ENCODE measurements at places on chromosomes 6 and 20.

GRCh38 chr6:169250660-169251059 lies 3.0 kb downstream of the THBS2 start:
- DNase-seq = no peak

GRCh38 chr6:100881707-100882040 lies 545 bp upstream of the ASCC3 start:
- DNase-seq = no peak

GRCh38 chr20:16107172-16107870 lies 465.9 kb downstream of the KIF16B start:
- DNase-seq = no peak

- peak; percentile 44 for DNase-seq
These were observed 278.5 kb upstream of the MAN1A1 start for GRCh38 chr6:119627908-119628669.

DNA sequence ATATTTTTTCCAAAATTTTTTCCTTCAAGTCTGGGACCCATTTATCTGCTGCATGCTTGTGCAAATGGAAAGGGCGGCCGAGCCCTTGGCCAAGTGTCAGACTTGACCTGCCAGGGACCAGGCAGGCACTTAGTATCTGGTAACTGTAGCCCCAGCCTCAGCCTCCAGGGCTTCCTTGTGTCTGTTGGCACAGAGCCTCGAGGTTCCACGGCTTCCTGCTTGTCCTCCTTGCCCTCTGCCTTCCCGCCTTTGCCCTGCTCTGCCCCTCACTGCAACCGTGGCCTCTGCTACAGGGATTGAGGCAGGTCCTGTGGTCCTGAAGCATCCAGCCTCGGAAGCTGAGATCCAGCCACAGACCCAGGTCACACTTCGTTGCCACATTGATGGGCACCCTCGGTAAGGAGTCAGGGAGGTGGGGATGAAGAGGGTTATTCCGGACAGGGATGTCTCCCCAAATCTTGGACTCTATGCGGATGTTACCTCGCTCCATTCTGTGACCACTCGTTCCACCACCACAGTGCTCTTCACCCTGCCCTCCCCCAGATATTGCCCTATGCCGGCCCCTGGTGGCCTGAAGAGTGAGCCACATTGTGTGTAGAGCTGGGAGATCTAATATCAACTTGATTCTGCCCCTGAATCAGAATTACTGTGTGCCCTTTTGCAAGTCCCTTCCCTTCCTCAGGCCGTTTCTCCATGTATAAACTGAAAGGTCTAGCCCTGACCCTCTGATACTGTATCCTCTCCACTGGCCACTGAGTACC lies 41.5 kb upstream of the SRF start:
- DNase-seq = no peak

GRCh38 chr6:170438861-170439260 lies 114.2 kb downstream of the PSMB1 start:
- no peak for DNase-seq

DNA sequence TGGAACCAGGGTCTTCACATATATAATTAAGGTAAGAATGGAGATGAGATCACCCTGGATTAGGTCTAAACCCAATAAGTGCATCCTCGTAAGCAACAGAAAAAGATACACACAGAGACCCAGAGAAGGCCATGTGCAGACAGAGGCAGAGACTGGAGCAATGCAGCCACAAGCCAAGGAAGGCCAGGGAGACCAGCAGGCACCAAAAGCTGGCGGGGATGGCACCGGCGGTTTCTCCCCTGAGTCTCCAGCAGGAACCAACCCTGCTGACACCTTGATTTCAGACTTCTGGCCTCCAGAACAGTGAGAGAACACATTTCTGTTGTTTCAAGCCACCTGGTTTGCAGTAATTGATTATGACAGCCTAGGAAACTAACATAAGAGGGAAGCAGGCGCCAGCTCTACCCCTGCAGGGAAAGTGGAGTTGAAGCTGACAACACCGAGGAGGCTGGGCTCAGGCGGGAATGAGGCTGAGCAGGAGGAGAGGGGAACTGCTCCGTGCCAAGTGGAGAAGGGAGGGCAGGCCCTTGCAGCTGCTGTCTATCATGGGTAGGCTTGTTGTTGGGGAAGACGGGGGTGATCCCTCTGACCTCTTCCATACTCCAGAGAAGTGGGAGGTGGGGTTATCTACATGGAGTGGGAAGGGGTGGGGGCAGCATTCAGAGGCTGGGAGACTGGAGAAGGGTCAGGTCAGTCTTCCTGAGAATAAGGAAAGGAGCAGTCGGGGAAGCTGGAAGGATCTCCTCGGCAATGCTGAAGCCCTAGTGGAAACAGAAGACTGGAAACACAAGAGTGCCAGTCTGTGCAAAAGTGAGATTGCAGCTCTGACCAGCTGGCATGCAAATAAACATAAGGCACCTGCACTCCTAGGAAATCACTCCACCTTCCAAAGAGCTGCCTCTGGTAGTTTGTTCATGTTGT lies 72.7 kb downstream of the NFATC2 start:
- DNase-seq = no peak

DNA sequence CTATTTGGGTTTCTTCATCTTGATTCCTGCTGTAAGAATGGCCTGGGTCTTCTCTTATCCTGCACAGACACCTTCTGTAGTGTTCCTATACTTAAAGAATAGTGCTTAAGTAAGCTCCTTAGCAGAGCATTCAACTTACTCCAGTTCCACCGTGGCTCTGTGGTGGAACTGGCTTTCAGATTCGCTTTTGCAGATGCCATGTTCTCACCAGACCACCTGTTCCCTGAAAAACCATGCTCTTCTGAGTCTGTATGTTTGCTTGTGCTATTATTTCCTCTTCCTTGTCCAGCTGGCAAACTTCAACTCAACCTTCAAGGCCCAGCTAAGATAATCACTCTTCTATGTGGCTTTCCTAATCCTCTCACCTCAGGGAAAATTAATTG lies 4.9 kb downstream of the ELMO2 start:
- DNase-seq = no peak

DNA sequence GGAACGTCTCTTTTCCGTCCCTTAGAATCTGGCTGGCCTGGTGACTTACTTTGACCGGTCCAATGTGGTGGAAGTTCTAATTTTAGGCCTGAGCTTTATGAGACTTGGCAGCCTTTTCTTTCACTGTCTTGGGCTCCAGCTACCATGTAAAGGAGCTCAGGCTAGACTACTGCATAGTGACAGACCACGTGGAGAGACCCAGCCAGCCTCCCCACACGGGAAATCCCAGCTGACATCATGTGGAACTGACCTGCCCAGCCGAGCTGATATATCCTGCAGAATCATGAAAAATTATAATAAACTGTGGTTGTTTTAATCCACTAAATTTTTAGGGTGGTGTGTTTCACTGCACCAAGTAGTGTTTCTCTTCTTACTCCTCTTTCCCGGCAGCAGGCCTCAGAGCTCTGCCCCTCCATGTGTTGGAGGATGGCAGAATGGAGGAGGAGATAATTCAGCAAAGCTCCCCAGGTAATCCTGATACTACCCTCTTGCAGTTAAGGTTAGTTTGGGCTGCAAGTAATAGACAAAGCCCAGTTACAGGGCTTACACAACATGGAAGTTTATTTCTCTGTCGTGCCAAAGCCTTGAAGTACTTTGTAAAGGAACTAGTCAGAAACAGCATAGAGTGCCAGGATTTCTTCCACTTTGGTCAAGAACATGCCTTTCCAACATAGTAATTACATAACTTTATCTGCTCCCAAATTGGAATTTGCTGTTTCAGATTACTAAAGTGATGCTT lies 87.5 kb downstream of the SH3BGRL2 start:
- no peak for DNase-seq

GRCh38 chr20:9108260-9108659 lies 39.4 kb downstream of the PLCB4 start:
- no peak for DNase-seq

GRCh38 chr6:25537349-25538018 lies 114.5 kb upstream of the SCGN start:
- no peak for DNase-seq

DNA sequence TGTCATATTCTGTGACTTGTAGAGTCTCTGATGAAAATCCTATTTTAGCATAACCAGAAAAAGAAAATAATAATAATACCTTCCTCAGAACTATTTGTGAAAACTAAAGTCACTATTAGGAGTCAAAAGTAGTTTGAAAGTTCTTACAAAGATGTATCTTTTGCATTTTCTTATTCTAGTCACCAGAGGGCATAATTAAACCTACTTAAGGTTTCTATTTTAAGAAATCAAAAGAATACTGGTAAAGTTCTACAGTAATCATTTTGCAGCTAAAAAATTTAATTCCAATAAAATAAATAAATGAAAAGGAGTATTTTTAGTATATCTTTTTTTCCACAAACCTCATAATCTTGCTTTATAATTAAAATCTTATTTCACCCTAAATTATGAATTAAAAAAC lies 28.0 kb upstream of the MCM9 start:
- no peak for DNase-seq

DNA sequence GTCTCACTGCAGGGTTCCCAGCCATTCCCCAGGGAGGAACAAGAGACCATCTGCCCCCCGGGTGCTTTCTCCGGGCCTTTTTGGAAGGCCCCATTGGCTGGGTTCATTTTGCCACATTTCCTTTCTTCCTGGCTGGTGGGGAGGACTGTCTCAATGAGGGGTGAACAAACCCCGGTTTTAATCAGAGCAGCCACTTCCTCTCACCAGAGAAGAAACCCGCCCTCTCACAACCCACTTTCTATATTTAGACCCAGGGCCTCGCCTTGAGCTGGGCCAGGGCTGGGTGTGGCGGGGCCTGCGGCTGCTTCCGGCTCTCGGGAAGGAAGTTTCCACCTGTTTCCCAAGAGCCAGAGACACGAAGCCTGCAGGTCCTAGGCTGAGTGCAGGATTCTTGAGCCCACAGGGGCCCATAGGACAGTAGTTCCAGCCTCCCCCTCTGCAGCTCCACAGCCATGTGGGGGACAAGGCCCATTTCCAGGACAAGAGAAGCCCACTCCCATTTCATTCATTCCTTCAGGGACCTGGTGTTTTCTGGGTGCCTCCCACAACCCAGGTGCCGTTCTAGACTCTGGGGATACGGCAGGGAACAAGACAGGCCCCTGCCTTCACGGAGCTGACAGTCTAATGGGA lies 41.8 kb downstream of the RBM38 start:
- peak; percentile 56 for DNase-seq

GRCh38 chr6:35358086-35358485 lies 15.7 kb downstream of the PPARD start:
- DNase-seq = no peak

GRCh38 chr20:44979090-44979621 lies 12.8 kb downstream of the STK4 start:
- peak; percentile 25 for DNase-seq

- no peak for DNase-seq
These were observed 41.0 kb upstream of the SMIM8 start for GRCh38 chr6:87281426-87281825.

GRCh38 chr6:77264970-77265369 lies 198.3 kb downstream of the HTR1B start:
- DNase-seq = no peak

DNA sequence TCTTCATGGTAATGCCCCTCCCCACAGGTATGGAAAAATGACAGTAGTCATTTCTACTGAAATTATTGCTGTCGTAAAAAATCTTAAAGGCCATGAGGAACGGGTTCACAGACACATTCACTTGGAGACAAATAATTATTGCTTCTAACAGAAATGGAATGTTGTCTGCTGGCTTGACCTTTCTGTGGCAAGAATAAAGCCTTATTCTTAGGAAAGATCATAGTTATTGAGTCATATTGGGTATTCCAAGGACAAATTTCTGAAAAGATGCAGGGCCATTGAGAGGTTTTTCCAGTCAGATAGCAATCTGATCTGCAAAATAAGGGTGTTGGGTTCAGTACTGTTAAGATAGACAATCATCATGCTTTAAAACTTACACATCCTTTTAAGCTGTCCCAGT lies 29.2 kb downstream of the AKAP7 start:
- no peak for DNase-seq

- no peak for DNase-seq
These were observed 40.2 kb downstream of the SASH1 start for GRCh38 chr6:148382861-148383260.

- DNase-seq = no peak
These were observed 18.7 kb upstream of the MEI4 start for GRCh38 chr6:77633993-77634715.

GRCh38 chr6:136846046-136846445 lies 23.7 kb downstream of the PEX7 start:
- DNase-seq = peak; percentile 12

- DNase-seq = no peak
These were observed 38.2 kb downstream of the DZANK1 start for GRCh38 chr20:18428490-18429173.

- DNase-seq = no peak
These were observed 35.9 kb downstream of the DUSP22 start for GRCh38 chr6:328136-328670.

DNA sequence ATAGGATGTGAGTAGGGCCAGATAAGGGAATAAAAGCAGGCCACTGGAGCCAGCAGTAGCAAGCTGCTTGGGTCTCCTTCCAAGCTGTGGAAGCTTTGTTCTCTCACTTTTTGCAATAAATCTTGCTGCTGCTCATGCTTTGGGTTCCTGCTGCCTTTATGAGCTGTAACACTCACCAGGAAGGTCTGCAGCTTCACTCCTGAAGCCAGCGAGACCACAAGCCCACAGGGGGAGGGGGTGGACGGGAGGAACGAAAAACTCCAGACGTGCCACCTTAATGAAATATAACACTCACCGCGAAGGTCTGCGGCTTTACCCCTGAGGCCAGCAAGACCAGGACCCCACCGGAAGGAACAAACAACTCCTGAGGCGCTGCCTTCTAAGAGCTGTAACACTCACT lies 1324.4 kb upstream of the EYS start:
- no peak for DNase-seq

- DNase-seq = no peak
These were observed 39.0 kb downstream of the NCOA3 start for GRCh38 chr20:47540443-47541354.

DNA sequence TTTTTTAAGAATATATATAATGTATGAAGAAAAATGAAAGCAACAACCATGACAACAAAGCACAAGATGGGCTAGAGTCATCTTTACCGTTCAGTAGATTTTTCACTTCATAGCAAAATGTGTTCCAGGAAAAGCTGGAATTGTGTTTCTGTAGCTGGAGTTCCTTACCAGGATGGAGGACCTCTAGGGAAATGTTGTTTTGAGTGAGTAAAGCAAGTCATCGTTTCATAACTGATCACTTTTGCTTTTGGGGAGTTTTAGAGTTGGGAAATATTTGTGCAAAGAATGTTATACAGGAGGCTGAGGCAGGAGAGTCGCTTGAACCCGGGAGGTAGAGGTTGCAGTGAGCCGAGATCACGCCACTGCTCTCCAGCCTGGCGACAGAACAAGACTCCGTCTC lies 151.6 kb downstream of the SASH1 start:
- no peak for DNase-seq

DNA sequence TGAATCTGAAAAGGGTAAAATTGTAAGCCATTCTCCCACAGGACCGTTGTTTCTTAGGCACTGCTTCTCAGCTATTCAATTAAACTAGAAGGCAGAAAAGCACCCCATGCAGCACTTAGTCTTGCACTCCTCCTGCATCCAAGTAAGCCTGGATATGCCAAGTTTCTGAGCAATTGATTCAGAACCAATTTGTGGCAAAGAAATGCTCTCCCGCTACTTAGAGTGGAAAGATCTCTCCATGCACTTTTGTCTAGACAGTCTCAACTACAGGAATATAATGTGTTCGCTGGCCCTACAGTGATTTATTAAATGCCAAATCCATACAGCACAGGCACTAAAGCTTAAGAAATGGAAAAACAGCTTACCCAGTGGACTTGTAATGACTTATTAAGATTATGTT lies 338.5 kb downstream of the HACE1 start:
- DNase-seq = no peak

GRCh38 chr6:103538381-103538780 lies 1321.3 kb downstream of the HACE1 start:
- DNase-seq = no peak

Data from PC-9 (cell line).